ENCODE measurements at places on chromosomes 7 and 10.

DNA sequence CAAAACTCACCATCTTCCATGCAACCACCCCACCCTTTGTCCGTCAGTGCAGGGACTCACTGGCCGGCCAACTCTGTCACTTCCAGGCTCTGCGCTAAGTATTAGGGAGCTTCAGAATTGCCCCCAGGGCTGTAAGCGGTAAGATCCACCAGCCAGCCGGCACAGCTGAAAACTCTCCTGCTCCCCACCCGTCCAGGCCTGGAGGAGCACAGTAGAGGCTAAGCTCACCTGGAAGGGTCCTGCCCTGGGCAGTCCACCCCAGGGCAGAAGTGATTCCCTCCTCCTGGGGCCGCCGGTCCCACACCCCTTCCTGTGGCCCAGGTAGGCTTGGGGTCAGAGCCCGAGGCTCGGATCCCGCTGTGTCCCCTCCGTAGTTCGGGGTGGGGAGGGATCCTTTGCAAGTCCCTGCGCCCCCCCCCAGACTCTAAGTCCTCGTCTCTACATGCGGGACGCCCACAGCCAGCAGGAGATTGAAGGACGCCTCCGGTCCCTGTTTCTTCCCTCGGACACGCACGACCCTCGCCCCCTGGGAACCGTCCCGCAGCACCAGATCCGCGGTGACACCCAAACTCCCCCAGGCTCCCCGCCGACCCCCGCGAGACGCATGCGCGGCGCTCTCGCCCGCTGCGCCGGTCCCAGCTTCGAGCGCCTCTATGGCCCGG, 138.9 kb downstream of the ARHGAP22 start:
- no peak overlapping the region for H3K27ac ChIP-seq
- DNase-seq: no peak
- no peak overlapping the region for H3K4me3 ChIP-seq
- H3K36me3 ChIP-seq: no peaks in the 10 kb centered on the region

GRCh38 chr7:11133436-11133959, 159.8 kb downstream of the PHF14 start:
- no peak overlapping the region for H3K27ac ChIP-seq
- H3K36me3 ChIP-seq: peaks cover 5% of the 10 kb centered on the region
- DNase-seq: no peak
- H3K4me3 ChIP-seq: no peak overlapping the region

- no peak overlapping the region for H3K27ac ChIP-seq
- H3K27me3 ChIP-seq: no peaks in the 10 kb centered on the region
- no peak for DNase-seq
- no peak overlapping the region for H3K4me3 ChIP-seq
- H3K36me3 ChIP-seq: no peaks in the 10 kb centered on the region
These were observed 99.7 kb downstream of the PAXIP1 start for GRCh38 chr7:154903083-154903731.

- H3K4me3 ChIP-seq: no peak overlapping the region
- no peaks in the 10 kb centered on the region for H3K4me1 ChIP-seq
- no peak for DNase-seq
- H3K36me3 ChIP-seq: no peaks in the 10 kb centered on the region
- no peaks in the 10 kb centered on the region for H3K27me3 ChIP-seq
- no peak overlapping the region for H3K27ac ChIP-seq
These were observed 82.2 kb downstream of the JCAD start for GRCh38 chr10:29977171-29977570.

GRCh38 chr10:75542084-75542483, 110.7 kb downstream of the LRMDA start:
- no peak for DNase-seq
- H3K4me1 ChIP-seq: no peaks in the 10 kb centered on the region
- H3K27me3 ChIP-seq: no peaks in the 10 kb centered on the region
- no peak overlapping the region for H3K4me3 ChIP-seq
- H3K27ac ChIP-seq: no peak overlapping the region
- H3K36me3 ChIP-seq: no peaks in the 10 kb centered on the region

- no peak overlapping the region for H3K4me3 ChIP-seq
- H3K4me1 ChIP-seq: peaks cover 9% of the 10 kb centered on the region
- H3K36me3 ChIP-seq: no peaks in the 10 kb centered on the region
- no peak overlapping the region for H3K27ac ChIP-seq
- no peak for DNase-seq
- H3K27me3 ChIP-seq: peaks cover 9% of the 10 kb centered on the region
These were observed 37.1 kb downstream of the MAT1A start for GRCh38 chr10:80252296-80252887.

DNA sequence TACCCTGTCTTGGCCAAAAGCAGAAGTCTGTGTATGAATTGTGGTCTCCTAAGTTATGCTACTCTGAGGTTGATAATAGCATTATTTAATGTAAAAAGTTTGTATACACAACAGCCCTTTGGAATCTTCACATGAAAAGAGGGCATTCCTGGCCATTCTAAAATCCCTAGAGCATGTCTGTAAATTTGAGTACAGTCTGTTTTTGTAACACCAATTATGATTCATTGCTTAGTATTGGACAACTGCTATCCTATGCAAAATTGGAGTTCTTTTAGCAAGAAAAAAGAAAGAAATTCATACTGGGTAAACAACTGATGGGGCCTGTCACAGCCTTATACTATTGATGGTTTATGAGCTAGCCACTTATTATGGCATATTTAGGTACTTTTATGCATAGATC, 10.2 kb downstream of the CUTC start:
- no peaks in the 10 kb centered on the region for H3K4me1 ChIP-seq
- H3K27ac ChIP-seq: no peak overlapping the region
- H3K36me3 ChIP-seq: peaks cover 75% of the 10 kb centered on the region
- no peaks in the 10 kb centered on the region for H3K27me3 ChIP-seq
- no peak for DNase-seq
- no peak overlapping the region for H3K4me3 ChIP-seq

GRCh38 chr10:129879655-129880054, 84.4 kb downstream of the EBF3 start:
- H3K27me3 ChIP-seq: peaks cover 8% of the 10 kb centered on the region
- H3K27ac ChIP-seq: no peak overlapping the region
- no peaks in the 10 kb centered on the region for H3K36me3 ChIP-seq
- no peak for DNase-seq

DNA sequence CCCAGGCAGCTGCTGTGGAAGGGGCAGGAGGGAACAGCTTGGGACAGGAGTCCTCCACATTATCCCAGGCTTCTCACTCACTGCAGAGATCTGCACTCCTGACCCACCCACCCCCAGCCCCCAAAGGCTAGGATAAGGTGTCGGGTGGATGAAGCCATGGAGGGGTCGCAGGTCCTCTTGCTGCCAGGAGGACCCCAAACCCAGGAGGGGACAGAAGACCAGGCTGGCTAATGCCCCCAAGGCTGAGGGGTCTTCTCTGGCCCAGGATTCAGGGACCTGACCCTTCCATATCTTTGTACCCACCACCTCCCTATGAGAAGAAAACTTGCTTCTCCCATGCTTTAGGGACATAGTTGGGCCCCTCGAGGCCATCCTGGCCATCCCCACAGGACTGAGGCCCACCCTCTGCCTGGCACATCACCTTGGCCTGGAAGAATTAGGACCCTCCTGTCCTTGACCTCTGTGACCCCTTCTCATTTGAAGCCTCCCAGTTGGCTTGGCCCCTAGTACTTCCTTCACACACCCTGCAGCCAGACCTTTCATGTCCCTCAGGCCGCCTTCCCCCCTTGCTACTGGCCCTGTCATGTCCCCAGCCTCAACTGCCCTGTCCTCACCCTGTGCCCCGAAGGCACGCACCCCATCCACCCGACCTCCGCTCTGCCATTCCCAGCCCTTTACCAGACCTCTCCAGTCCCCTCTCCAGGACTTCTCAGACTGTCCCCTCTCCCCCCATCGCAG, 21.6 kb downstream of the KCNH2 start:
- H3K4me1 ChIP-seq: peaks cover 8% of the 10 kb centered on the region
- no peak overlapping the region for H3K27ac ChIP-seq
- no peak for DNase-seq
- H3K36me3 ChIP-seq: no peaks in the 10 kb centered on the region

DNA sequence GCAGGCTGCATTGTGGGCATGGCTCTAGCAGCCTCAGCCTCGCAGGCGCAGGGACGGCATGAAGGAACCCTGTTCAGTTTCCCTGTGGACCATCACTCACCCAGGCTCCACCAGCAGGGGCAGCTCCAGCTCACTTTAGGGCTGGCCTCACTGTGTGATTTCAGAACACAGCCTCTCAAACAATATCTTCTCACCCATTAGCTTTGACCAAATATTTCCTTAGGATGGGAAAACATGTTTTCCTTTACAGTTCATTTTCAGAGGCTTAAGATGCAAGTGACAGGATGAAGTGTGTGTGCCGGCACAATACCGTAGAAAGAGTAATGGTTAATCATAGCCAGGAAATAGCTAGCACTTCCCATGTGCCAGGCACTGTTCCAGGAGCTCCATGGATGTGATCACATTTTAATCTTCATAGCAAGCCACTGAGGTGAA, 58.2 kb downstream of the LANCL2 start:
- H3K4me1 ChIP-seq: no peaks in the 10 kb centered on the region
- DNase-seq: no peak
- peaks cover 15% of the 10 kb centered on the region for H3K36me3 ChIP-seq

DNA sequence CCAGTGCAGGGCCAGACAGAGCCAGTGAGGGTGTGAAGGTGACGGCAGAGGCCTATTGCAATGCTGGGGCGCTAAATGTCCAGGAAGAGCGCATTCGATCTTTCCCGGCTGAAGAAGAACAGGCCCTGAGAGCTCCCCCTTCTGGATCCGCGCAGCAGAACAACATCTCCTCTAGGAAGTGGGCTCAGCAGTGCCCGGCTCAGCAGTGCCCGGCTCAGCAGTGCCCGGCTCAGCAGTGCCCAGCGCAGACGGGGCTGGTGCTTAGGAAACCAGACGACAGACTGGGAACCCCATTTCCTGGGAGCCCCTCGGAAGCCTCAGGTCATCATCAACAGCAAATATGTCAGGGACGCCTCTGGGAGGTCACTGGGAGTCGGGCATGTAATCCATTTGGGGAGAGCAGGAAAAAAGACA, 4.7 kb upstream of the NOS3 start:
- peaks cover 2% of the 10 kb centered on the region for H3K27me3 ChIP-seq
- H3K27ac ChIP-seq: no peak overlapping the region

GRCh38 chr10:84523526-84523925, 195.1 kb downstream of the CCSER2 start:
- DNase-seq: no peak
- no peak overlapping the region for H3K4me3 ChIP-seq
- no peaks in the 10 kb centered on the region for H3K27me3 ChIP-seq
- H3K36me3 ChIP-seq: no peaks in the 10 kb centered on the region

GRCh38 chr10:85961073-85961472, 405.5 kb downstream of the GRID1 start:
- H3K4me1 ChIP-seq: no peaks in the 10 kb centered on the region
- H3K36me3 ChIP-seq: no peaks in the 10 kb centered on the region
- no peak overlapping the region for H3K27ac ChIP-seq
- DNase-seq: no peak

DNA sequence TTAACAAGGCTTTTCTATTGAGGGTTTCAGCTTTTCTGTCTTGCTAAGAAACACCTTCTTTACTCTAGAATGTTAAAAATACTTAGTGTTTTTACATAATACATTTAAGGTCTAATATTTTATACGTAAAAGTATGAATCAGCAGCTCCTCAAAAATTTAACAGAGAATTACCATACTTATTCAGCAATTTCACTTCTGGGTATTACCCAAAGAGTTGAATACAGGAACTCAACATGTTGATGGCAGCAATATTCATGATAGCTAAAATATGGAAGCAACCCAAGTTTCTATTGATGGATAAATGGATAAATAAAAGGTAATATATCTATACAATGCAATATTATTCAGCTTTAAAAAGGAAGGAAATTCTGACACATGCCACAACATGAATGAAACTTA, 9.7 kb upstream of the OR13A1 start:
- H3K4me1 ChIP-seq: no peaks in the 10 kb centered on the region
- H3K36me3 ChIP-seq: no peaks in the 10 kb centered on the region
- H3K4me3 ChIP-seq: no peak overlapping the region
- H3K27ac ChIP-seq: no peak overlapping the region
- DNase-seq: no peak

DNA sequence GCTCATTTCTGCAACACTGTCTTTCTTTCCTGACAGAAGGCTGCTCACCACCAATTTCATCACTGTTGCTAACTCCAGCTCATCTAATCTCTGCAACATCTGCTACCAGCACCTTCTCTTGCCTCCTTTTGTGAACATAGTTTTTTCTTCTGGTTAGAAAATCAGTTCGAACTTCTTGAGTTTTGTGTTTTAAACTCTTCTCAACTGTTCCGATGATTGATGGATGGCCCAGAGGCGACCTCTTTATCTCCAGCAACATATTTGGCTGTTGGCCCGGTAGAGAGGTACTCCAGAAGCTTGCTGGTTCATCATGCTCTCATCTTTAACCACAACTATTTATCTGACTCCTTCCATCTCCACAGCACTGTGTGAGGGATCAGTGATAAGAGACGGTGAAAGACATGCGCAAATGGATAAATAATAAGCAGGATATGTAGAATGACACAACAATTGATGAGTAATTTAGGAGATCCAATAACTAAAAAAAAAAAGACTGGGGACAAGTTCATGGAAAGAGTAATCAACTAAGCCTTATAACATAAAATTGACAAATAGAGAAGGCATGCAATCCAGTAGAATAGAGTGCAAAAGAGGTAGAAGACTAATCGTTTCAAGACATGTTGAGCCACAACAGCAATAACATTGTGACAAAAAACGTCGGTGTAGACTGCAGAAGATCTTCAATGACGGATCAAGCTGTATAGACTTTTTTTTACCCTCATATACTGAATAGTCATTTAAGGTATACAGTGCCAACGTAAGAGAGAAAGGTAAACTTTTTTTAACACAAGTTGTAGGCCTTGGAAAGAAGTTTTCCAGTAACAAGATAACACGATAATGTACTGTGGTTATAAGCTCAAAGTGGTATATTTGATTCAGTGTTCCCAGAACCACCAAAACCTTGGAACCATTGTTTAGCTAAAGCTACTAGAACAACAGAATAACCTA, 152.2 kb downstream of the CRPPA start:
- no peak overlapping the region for H3K27ac ChIP-seq
- no peaks in the 10 kb centered on the region for H3K27me3 ChIP-seq
- DNase-seq: no peak
- no peaks in the 10 kb centered on the region for H3K36me3 ChIP-seq
- no peaks in the 10 kb centered on the region for H3K4me1 ChIP-seq

DNA sequence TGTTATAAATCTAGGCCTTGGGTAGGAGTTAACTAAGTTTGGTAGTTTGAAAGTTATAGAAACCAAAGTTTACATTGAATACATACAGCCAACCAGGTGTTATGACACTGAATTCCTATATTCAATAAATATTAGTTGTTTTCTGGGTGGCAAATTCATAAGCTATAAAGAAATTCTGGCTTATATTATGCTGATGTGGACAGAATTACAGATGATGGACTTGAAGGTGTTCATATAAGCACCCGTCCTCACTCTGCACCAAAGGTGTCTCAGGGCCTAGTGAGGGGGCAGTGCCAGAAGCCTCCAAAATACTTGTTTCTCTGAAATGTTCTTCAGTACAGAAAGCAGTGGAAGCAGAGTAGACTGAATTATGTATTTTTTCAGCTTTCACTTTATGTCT, 973.0 kb downstream of the CNTNAP2 start:
- H3K36me3 ChIP-seq: no peaks in the 10 kb centered on the region
- no peak overlapping the region for H3K27ac ChIP-seq
- H3K4me3 ChIP-seq: no peak overlapping the region
- H3K27me3 ChIP-seq: no peaks in the 10 kb centered on the region
- H3K4me1 ChIP-seq: no peaks in the 10 kb centered on the region
- DNase-seq: no peak

Measured in T-cell (primary cell).